ENCODE measurements at places on chromosomes 7 and 10. TPM values are rescaled to one million over a fixed set of nuclear protein-coding genes. Genes with fewer than 3 reads are reported as not detected.

GRCh38 chr7:132713893-132714292 is 137.6 kb upstream of the PLXNA4 start:
- H3K4me3 ChIP-seq, result no peak overlapping the region
- H3K4me1 ChIP-seq, result no peaks in the 10 kb centered on the region
- no peaks in the 10 kb centered on the region for H3K36me3 ChIP-seq

GRCh38 chr7:26179826-26180497 is 20.6 kb downstream of the HNRNPA2B1 start:
- no peaks in the 10 kb centered on the region for H3K27me3 ChIP-seq
- peaks cover 3% of the 10 kb centered on the region for H3K4me1 ChIP-seq
- no peak overlapping the region for H3K4me3 ChIP-seq
- H3K27ac ChIP-seq, result no peak overlapping the region
- DNase-seq, result no peak

DNA sequence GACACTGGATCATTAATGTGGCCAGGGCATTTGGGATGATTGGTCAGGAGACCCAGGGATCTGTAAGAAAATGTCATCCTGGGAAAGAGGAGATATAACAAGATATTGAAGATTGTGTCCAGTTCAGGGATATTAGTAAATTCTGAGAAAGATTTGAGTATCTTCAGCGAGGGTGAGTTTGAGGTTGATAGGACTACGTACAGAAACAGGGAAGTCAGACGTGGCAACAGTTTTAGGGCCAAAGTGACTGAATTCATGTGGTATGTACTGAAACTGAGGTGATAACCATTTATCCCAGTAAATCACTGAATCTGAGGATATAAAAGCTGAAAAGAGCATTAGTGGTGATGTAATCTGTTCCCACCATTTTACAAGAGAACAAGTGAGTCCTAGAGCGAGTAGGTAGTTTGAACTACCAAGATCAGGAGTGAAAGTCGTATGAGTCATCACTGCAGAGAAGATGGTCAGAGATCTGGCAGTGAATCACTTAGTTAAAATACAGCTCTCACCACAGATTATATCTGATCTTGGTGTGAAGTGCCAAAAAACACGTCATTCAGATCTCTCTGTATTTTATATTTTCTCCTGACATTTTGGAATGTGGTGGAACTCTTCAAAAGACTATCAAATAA is 220.5 kb downstream of the CDK14 start:
- no peak overlapping the region for H3K4me3 ChIP-seq
- no peaks in the 10 kb centered on the region for H3K36me3 ChIP-seq
- H3K4me1 ChIP-seq, result no peaks in the 10 kb centered on the region
- no peak overlapping the region for H3K27ac ChIP-seq
- H3K27me3 ChIP-seq, result no peaks in the 10 kb centered on the region
- DNase-seq, result no peak

The ELN gene
- total RNA-seq, result 357 TPM

The CDC14C gene
- total RNA-seq, result not detected

The SLC26A3 gene
- not detected for total RNA-seq

GRCh38 chr10:1102831-1103230 is 46.6 kb downstream of the WDR37 start:
- no peaks in the 10 kb centered on the region for H3K4me1 ChIP-seq
- peaks cover 77% of the 10 kb centered on the region for H3K36me3 ChIP-seq
- no peak overlapping the region for H3K4me3 ChIP-seq
- no peak overlapping the region for H3K27ac ChIP-seq
- no peaks in the 10 kb centered on the region for H3K27me3 ChIP-seq
- DNase-seq, result no peak

DNA sequence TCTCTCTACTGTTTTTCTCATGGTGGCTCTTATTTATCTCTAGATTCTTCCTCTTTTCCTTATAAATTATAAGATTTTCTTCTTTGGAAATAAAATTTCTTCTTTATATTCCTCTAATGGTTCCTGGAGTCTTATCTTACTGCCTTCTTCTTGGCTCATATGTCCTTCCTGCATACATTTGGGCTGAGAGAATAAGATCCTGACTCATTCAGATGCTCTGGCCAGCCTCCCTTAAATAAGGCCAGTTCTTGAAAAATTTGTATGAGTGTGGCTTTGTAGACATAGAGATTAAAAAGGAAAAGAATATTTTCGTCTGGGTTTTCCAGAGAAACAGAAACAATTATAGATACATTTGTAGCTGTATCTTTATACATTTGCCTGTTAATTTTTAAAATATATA is 411.3 kb downstream of the KIF20B start:
- no peak overlapping the region for H3K27ac ChIP-seq
- no peak overlapping the region for H3K4me3 ChIP-seq
- H3K4me1 ChIP-seq, result no peaks in the 10 kb centered on the region
- no peak for DNase-seq

The CYP2C8 gene
- 0.49 TPM for total RNA-seq
